WTC11 (cell line): ENCODE measurements at places on chromosomes 3 and 15.
A peak's percentile ranks its signal among the peaks of the same experiment; 100 is the strongest.

GRCh38 chr15:66798426-66799061 is 96.5 kb downstream of the SMAD6 start:
- no peak for DNase-seq

- peak; percentile 16 for DNase-seq
Observed at GRCh38 chr3:194497799-194498575, 11.2 kb upstream of the ATP13A3 start.

DNA sequence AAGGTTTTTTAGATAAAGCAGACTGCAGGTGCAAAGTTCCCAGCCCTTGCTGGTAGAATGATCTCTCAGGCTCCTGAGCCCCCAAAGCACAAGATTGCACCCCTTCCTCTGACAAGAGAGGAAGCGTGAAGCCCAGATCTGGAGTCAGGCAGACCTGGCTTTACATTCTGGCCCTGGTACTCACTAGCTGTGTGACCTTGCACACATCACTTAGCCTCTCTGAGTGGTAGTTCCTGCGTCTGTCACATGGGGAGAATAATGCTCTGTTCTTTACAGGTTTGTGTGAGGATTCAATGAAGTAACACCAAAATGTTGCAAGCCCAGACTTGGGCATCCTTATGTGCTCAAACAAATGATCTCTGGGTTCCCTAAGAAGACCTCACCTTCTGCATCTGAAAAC is 141.5 kb downstream of the SMAD6 start:
- no peak for DNase-seq

DNA sequence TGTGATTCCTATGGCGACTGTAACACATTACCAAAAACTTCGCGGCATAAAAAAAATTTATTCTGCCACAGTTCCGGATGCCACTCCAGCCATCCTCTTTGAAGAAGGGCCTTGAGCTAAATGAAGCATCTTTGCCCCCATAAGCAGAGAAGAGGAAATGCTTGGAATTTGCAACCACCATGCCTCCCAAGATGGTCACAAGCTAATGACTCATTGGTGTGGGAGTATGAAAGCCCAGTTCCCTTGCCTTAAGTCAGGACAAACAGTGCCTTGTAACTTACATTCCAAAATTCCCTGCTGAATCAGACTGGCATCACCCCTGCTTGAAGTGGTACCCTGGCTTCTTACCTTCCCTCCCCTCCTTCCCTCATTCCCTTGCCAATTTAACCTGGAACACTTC is 1077.4 kb downstream of the EPHA3 start:
- no peak for DNase-seq

GRCh38 chr15:57148262-57148661 is 228.0 kb upstream of the CGNL1 start:
- DNase-seq = no peak

- no peak for DNase-seq
Observed at GRCh38 chr15:57861034-57861638, 154.6 kb downstream of the POLR2M start.

DNA sequence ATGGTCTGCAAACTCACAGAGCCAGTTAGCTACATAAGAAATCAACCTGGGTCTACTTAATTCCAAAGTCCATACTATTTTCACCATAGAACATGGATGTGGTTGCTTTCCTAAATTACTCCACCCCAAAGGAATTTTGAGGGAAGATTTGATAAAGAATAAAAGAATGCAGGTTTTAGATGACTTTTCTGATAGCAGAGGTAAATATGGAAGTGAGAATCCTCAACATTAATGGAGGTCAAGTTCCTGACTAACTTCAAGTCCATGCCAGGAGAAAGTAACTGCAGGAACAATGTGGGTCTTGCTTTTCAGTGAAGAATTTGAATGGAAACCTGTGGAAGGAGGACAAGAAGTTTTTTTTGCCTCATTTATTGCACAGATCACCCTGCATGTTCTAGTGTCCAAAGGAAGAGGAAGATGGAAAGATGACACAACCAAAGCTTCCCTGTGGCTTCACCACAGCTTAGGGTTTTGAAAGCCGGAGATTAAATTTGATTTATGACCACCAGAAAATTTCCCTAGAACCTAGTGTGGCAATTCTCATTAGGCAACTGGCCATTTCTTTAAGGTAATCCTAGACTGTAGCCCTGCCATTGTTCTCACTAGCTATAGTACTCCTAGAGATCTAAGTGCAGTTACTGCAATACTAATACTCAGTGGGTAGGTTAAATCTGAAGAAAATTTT is 429.7 kb downstream of the RAP2B start:
- no peak for DNase-seq

GRCh38 chr3:148648685-148649352 is 48.9 kb upstream of the AGTR1 start:
- DNase-seq = no peak

DNA sequence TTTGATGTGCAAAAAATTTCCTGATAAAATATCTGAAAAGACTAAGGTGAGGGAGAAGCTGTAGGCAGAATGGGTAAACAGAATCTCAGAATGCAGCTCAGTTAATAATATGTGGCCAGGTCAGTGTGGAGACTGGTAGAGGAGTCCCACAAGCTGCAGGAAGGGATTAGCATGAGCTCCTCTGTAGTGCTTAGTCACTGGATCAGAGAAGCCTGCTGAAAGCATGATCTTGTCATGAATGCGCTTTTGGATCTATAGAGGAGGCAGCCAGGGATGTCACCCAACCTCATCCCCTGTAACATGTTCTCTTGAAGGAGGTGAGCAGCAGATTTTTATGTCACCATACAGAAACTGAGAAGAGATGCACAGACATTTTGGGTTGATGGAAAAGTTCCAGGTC is 1035.3 kb upstream of the GBE1 start:
- DNase-seq = no peak

DNA sequence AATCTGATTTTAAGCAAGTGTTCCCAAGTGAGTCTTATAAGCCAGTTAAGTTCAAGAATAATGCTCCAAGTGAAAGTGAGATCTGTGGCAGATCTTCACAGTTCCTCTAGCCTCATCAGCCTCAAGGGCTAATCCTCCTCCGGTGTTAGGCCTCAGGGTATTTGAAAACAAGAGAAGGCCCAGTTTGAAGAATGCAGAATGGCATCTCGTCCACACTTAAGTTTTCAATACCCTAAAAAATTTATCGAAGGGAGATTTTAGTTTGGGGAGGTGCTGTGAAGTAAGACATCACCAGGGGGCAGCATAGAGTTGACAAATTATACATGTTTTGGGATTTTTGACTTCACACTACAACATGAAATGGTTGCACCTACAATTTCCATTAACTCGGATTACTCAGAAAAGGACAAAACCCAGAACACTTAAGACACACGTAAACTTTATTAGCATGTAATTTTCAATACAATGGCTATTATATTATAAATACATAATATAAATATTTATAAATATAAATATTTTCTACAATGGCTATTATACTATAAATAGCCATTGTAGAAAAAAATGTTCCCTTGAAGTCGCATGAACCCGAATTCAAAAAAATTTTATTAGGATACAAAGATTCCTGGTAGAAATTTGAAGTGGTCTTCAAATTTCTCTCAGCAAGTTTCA is 2.3 kb upstream of the TMEM266 start:
- peak; percentile 26 for DNase-seq

- DNase-seq = no peak
Observed at GRCh38 chr3:100438623-100438974, 37.3 kb downstream of the LNP1 start.

DNA sequence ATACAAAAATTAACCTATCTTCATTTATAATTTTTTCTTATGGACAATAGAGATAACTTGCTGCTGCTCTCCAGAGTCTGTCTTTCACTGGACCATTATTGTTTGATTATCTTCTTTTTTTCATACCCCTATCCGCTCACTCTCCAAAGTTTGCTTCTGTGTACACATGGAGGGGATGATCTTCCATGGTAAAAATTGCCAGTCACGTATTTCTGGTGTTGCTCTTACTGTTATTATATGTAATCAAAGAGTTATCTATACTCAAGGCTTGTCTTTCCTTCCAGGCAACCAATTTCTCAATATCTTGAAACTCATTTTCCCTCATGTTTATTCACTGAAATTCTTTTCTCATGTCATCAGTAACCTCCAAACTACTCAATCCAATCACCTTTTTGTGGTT is 817.8 kb upstream of the NECTIN3 start:
- DNase-seq = no peak

DNA sequence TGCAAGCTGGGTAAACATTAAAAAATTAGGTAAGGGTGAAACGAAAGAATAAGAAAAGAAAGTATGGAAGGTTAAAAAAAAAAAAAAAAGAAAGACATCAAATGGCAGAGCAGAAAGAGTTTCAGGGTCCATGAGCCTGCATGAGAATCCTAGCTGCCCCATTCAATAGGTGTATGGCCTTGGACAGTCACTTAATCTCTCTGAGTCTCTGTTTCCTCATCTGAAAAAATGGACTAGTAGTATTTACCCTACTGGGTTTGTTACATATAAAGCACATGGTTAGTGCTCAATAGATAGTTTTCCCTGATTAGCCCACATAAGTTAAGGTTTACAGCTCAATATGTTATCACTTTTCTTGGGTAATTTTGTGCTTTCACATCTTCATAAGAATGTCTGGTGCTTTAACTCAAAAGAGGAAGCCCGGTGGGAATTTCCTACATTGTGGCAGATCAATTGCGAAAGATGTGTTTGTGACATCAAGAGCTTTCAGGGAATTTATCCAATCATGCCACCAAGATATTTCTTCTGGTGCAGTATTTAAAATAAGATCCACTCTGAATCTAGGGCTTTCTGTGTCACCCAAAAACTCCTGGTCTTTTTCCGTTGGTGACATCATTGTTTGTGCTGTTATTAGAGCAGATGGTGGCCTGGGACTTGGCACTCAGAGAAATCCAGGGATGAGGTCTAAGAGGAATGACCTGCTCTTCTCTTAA is 57.2 kb upstream of the UBE2E1 start:
- DNase-seq = no peak

- no peak for DNase-seq
Observed at GRCh38 chr3:14362890-14363289, 39.5 kb upstream of the SLC6A6 start.

DNA sequence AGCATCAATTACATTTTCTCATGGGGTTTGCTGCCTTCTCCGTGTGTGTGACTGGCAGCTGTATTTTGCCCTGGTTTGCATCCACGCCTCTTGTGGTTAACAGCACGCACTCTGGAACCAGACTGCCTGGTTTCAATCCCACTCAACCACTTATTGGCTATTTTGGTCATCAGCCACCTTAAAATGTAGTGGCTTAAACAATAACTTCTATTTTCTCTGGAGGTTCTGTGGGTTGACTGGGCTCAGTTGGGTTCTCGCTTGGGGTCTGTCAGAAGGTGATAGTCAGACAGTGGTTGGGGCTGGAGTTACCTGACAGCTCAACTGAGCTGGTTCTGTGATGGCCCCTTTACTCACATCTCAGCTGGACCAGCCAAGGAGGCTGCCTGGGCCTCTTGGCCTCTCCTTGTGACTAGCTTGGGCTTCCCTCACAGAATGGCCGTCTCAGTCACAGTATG is 36.8 kb downstream of the EHD4 start:
- DNase-seq = no peak
